ENCODE measurements at places on chromosomes 12 and 14.

DNA sequence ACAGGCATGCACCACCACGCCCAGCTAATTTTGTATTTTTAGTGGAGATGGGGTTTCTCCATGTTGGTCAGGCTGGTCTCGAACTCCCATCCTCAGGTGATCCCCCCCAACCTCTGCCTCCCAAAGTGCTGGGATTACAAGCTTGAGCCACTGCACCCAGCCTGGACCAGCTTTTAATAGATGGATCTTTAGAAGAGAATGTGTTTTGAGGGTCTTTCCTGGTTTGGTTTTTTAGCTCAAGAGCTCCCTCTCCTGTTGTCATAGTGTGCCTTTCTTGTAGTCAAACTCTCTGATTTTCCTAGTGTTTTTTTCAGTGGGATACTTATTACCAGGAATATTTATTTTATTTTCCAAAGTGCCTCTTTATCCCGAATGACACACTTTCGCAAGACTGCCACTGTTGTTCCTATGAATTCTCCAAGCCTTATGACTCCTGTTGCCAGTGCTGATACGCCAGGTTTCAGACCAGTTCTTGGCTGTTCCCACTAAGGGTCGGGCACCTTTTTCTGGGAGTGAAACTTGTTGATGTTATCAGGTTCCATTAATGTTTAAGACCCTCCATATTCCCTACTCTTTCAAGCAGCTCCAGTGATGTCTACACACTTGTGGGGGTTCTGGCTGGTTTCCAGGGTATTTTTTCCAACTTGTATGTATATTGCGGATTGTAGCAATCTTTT is 31.5 kb upstream of the LIMA1 start:
- DNase-seq, result no peak

GRCh38 chr14:93967637-93968250 is 8.6 kb downstream of the ASB2 start:
- DNase-seq, result no peak

GRCh38 chr12:114450515-114451300 is 44.8 kb upstream of the TBX5 start:
- DNase-seq, result no peak

GRCh38 chr14:71694591-71695530 is 237.4 kb upstream of the RGS6 start:
- DNase-seq, result no peak

- no peak for DNase-seq
These were observed 483.2 kb downstream of the APAF1 start for GRCh38 chr12:99128246-99128802.

- no peak for DNase-seq
These were observed 446.5 kb downstream of the ADAMTS20 start for GRCh38 chr12:43105426-43105981.

DNA sequence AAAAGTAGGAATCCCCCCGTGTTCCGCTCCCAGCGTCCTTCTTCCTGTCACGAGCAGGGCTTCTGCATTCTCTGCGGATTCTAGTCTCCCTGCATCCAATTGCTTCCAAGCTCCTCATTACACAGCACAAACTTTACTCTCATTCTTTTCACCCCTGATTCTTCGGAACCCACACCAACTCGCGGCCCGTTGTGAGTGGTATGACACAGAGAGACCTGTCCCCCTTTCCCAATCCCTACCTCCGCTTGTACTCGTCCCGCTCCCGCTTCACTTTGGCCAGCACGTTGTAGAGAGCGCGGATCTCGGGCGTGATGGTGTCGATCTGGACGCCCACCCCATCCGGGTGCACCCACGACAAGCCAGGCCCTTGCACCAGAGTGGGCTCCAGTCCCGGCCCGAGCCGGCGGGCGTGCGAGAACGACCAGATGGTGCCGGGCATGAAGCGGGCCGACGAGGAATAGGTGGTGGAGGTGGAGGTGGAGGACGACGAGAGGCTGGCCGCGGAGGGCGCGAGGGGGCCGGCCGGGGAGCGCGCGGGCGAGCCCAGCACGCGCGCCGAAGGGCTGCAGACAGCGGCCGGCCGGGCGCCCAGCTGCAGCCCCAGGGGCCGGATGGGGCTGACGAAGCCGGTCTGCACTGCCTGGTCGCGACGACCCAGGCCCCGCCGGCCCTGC is 687 bp downstream of the IFFO1 start:
- no peak for DNase-seq

DNA sequence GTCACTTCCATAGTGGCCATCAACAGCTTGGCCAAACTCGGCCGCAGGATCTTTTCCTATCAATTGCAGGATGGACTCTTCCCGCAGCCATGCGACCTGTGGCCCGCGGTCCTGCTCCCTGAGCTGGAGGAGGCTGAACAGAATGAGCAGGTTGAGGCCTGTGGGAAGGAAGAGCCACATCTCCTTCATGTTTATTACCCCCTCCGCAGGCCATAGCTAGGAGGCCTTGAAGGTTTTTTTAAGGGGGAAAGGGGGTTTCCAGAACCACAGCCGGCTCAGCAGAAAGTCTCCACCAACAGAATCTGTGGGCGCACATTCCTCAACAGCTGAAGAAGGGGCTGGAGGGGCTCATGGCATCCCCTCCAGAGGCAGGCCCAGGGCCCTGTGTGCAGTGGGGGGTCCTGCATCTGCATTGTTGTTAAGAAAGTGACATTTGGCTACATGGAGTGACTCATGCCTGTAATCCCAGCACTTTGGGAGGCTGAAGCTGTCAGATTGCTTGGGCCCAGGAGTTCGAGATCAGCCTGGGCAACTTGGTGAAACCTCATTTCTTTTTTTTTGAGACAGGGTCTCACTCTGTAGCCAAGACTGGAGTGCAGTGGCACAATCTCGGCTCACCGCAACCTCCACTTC is 25.2 kb upstream of the PPP1R13B start:
- DNase-seq, result no peak

Data from stimulated activated CD8-positive, alpha-beta memory T cell treated with anti-CD3 and anti-CD28 coated beads, Interleukin-4, amount 100 ng/mL, for 4 hours (primary cell).